SK-MEL-5 (cell line): ENCODE measurements at places on chromosomes 6 and 20. TPM values are rescaled to one million over a fixed set of nuclear protein-coding genes. Genes with fewer than 3 reads are reported as not detected.

TAGAP gene
- total RNA-seq, result 0.03 TPM in 1 of 2 replicates, not detected in the other

GRCh38 chr6:127893541-127893940, 7.3 kb downstream of the THEMIS start:
- no peak for DNase-seq

DNA sequence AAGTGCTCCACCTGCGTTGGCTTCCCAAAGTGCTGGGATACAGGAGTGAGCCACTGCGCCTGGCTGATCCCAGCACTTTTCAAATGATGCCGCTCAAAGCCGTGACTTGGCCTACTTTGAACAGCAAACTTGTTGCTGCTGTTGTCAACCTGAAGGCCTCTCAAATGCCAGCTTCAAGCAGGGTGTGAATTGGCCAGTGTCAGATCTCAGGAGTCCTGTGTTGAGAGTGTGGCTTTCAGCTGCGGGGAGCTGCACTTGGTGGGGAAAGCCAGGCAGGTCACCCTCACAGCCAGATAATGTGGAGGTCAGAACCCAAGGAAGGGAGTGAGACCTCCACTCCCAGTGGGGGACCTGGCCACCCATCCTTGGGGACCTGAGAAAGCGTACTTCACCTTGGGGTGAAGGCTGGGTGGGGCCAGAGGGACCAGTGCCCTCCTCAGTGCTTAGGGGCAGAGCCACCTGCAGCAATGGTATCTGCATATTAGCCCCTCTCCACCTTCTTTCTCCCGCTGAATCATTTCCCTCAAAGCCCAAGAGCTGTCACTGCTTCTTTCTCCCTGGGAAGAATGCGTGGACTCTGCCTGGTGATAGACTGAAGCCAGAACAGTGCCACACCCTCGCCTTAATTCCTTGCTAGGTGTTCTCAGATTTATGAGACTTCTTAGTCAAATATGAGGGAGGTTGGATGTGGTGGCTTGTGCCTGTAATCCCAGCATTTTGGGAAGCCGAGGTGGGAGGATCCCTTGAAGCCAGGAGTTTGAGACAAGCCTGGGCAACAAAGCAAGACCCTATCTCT, 19.1 kb upstream of the PANK2 start:
- DNase-seq, result no peak

GRCh38 chr20:10239954-10240353, 21.3 kb downstream of the SNAP25 start:
- DNase-seq, result peak; percentile 59

- no peak for DNase-seq
Measured at GRCh38 chr6:167396659-167397490, 72.0 kb downstream of the TTLL2 start.

GRCh38 chr6:111724039-111724438, 118.4 kb upstream of the TRAF3IP2 start:
- DNase-seq, result no peak

GRCh38 chr20:20699144-20699543, 13.3 kb downstream of the RALGAPA2 start:
- no peak for DNase-seq

DNA sequence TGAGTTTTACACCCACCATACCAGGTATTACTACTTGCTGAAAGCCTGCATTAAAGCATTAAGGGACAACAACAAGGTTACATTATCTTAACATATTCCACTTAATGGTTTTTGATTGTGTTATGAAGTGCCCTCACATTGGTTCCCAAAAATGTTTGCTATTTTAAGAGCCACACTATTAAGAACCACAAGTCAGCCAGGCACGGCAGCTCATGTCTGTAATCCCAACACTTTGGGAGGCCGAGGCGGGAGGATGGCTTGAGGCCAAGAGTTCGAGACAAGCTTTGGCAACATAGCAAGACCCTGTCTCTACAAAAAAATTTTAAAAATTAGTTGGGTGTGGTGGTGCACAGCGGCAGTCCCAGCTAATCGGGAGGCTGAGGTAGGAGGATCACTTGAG, 28.2 kb downstream of the ATXN1 start:
- no peak for DNase-seq

DNA sequence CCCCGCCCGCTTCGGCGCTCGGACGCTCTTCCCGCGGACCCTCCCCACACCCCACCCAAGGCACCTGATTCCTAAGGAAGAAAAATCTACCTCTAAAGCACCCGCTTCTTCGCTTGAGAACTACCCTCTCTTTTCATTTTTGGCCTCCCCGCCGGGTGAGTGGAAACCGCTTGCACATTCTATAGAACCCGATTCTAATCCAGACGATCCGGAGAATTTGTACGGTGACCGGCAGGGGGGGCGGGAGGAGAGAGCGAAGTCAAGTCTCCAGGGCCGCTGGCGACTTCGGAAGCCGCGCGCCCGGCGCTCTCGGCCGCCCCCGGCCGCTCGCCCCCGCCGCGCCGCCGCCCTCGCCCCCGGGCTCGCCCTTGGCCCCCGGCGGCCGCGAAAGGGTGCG, at the start of gene RBM24:
RBM24 (plus strand) TSS at position 262 of the 397 bp plus-strand sequence. CDS start 221 bp downstream, outside the sequence.
- DNase-seq, result peak; percentile 75

GTSF1L gene
- total RNA-seq, result not detected in 2 replicates

DNA sequence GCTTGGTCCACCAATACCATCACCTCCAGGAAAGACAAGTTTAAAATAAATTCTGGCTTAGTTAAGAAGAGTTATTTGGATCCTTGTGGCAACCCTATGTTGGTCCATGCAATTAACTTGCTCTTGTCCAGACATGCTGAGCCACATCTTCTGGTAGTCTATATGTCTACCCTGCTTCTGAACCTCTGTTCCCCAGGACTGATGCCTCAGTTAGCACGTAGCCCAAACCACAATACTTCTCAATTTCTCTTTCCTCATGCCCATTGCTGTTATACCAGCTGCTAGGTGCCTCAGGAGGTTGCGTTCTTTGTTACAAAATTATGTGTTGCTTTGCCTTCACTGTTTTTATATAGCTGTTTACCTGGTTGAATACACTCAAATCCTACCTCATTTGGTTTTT, 116.4 kb upstream of the KCNQ5 start:
- no peak for DNase-seq

HLA-DPA1 gene
- 7.1 and 8.7 TPM in 2 replicates for total RNA-seq

DNA sequence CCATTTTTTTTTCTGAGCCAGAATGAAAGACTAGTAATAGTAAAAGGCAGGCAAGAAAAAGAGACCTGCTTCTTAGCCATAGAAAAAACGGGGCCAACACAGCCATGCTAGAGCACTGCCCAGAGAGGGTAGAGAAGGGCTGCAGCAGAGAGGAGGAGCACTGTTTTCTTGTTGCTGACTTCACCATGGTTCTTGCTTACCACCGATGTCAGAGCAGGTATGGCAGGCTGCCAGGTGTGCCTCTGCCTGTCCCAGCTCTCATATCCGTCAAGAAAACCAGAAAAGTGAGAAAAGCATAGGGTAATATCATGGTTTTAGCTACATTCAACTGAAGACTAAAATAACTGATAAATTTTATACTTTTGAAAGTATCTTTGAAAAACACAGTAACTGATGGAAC, 60.7 kb downstream of the DTNBP1 start:
- no peak for DNase-seq

OR2H2 gene
- not detected in 2 replicates for total RNA-seq

FAM162B gene
- not detected in 2 replicates for total RNA-seq

DNA sequence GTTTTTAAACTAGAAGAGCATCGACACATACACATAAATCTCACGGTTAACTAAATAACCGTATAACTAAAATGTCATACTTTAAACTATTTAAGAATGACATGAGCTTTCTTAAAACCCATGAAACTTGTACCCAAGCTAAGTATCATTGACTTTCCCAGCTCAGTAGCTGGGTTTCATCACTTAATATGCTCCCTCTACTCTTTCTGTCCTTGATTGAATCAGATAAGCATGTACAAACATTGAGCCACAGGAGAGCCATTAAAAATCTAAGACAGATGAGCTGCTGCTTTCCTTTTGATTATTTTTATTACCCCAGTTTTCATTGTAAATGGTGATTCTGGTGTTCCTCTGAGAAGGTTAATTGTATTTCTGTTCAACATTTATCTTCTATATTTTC, 115.8 kb downstream of the FOXO3 start:
- DNase-seq, result no peak

DNA sequence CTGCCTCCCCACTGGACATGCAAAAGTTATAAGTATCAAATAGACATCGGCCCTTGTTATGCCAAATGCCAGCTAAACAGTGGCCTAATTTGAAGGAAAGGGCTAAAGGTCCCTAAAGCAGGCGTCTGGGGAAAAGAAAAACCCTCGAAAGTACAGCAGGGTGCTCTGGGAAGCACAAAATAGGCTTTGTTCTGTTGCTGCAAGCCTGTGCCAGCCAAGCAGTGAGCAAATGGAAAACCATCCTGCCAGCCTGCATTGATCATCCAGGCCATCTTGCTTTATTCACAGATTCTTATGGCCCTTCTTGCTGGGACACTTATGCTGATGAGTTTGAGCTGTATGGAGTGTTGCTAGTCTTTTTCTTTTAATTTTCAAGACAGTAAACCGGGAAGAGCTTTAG, 62.2 kb upstream of the PLEKHG1 start:
- peak; percentile 74 for DNase-seq

DSP gene
- 2.0 and 2.2 TPM in 2 replicates for total RNA-seq

DNA sequence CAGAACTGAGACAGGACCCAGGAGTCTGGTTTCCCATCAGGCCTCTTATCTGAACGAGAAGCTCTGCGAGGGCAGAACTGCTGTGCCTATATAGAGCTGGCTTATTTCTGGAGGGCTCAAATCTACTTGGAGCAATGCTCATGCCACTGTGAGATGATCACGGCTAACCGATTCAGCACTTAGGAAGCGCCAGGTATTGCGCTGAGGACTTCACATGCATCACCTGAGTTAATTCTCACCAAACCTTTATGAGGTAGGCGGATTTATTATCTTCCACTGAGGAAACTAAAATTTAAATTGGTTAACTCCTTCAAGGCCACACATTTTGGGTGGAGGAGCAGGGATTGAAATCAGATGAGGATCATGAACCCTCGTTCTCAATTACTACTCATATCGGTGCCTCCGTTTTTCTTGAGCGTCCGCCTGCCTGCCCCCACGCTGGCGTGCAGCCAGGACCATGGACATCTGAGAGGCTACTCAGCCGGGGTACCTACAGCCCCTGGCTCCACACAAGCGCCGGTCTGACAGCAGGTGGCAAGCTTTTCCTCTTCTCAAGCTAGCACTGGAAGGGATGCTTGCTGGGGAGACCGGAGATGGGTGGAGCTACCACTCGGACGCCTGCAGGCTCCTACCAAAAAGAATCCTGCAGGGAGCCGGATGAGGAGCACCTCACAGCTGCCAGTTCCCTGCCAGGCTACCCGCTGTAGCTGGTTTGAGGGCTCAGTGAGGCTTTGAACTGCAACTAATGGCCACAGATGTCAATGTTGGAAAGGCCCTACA, 1.0 kb upstream of the PCIF1 start:
- peak; percentile 80 for DNase-seq

DNA sequence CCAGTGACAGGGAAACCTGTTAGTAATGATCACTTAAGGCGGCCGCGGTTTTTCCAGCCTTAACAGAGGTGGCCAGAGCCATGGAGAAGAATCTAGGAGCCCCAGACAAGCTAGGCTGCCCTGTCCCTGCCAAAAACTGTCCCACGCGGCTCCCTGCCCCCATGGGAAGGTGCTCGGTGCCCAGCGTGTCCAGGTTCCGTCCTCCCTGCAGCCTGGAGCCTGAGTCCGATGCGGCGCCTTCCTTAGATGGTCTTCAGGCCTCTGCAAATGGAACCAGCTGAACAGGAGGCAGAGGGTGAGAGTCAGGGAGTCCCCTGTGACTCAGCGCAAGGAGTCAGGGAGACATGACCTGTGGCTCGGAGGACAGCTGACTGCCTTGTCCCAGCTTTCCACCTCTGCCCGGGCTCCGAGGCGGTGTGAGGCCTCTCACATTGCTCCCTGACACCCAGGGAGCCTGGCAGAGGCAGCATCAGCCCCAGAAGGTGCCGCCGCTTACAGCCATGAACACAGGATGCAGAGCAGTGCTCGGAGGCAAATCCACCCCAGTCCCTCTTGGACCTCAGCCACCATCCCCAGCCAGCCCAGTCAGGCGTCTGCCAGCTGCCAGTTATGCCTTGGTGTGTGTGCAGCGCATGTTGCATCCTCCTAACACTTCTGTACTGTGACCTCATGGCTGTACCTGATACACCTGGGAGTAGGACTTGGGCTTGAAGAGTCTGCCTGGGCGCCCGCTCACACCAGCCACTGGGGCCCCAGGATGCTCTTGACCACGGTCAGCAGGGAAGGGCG, 377.7 kb downstream of the CDH4 start:
- no peak for DNase-seq

PKIB gene
- total RNA-seq, result 1.0 and 1.4 TPM in 2 replicates

GRCh38 chr6:117548797-117549301, 53.5 kb downstream of the GOPC start:
- no peak for DNase-seq

WFDC5 gene
- total RNA-seq, result not detected in 2 replicates

KATNA1 gene
- total RNA-seq, result 20.8 and 21.2 TPM in 2 replicates

- DNase-seq, result no peak
Measured at GRCh38 chr6:42762426-42762859, 16.5 kb upstream of the TBCC start.

DNA sequence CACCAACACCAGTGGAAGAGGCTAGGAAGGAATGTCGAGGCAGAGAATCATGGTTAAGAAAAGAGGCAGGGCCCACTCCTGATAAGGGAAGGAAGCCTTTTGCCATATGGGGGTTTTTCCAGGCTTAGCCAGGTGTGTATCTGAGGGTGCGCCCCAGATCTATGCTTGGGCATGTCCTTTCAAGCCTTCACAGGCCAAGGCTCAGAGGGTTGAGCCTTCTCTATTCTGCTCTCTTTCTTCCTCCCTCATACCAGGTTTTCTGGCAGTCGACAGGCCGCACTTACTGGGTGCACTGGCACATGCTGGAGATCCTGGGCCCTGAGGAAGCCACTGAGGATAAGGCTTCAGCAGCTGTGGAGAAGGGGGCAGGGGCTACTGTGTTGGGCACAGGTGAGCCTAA, 4.7 kb downstream of the CUL9 start:
- DNase-seq, result no peak

GRCh38 chr20:36645998-36646397, at the start of gene SLA2:
TSS of gene SLA2 (minus strand) at chr20:36646196. CDS start at chr20:36641335, 4,861 bp downstream.
- DNase-seq, result no peak

FANCE gene
- 9.6 and 9.9 TPM in 2 replicates for total RNA-seq
